ENCODE measurements at places on chromosomes 12 and 14. TPM values are rescaled to one million over a fixed set of nuclear protein-coding genes. Genes with fewer than 3 reads are reported as not detected.

- DNase-seq = no peak
Measured at GRCh38 chr12:69342421-69342820, 5.8 kb upstream of the LYZ start.

GRCh38 chr12:68798882-68799234 lies 9.1 kb upstream of the MDM2 start:
- no peak for DNase-seq

GRCh38 chr14:77119851-77120250 lies 21.7 kb downstream of the ZDHHC22 start:
- no peak for DNase-seq

- DNase-seq = no peak
Measured at GRCh38 chr12:100962086-100962712, 167.6 kb downstream of the ANO4 start.

GRCh38 chr14:24145690-24146452 lies 539 bp downstream of the PSME2 start:
- DNase-seq = no peak

Gene OR4E2
- total RNA-seq = not detected

Gene AQP6
- not detected for total RNA-seq

Gene WNT1
- total RNA-seq = not detected

DNA sequence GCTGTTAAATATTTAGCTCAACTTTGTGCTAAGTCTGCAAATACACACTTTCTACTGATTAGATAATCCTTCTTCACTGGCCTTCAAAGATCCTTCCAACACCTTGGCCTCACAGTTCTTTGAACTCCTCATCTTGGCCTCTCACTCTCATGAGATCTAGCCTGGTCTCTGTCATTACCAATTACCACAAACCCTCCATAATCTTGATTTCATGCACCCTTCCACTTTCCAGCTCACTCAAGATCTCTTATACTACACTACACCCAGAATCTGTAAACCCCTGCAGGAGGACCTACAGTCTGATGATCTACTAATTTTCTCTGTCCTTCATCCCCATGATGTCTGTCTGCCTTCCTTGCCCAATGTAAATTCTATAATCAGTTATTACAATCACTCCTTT lies 71.1 kb downstream of the DUSP16 start:
- DNase-seq = no peak

GRCh38 chr12:11568762-11569478 lies 80.6 kb upstream of the ETV6 start:
- DNase-seq = no peak
